ENCODE measurements at places on chromosomes 2 and 18.

- no peak for DNase-seq
These were observed 55.0 kb downstream of the PMAIP1 start for GRCh38 chr18:59954755-59955156.

GRCh38 chr2:109476641-109477441 lies 136.9 kb downstream of the SEPTIN10 start:
- DNase-seq: no peak

- no peak for DNase-seq
These were observed 248.6 kb downstream of the BCL2 start for GRCh38 chr18:63070767-63071502.

DNA sequence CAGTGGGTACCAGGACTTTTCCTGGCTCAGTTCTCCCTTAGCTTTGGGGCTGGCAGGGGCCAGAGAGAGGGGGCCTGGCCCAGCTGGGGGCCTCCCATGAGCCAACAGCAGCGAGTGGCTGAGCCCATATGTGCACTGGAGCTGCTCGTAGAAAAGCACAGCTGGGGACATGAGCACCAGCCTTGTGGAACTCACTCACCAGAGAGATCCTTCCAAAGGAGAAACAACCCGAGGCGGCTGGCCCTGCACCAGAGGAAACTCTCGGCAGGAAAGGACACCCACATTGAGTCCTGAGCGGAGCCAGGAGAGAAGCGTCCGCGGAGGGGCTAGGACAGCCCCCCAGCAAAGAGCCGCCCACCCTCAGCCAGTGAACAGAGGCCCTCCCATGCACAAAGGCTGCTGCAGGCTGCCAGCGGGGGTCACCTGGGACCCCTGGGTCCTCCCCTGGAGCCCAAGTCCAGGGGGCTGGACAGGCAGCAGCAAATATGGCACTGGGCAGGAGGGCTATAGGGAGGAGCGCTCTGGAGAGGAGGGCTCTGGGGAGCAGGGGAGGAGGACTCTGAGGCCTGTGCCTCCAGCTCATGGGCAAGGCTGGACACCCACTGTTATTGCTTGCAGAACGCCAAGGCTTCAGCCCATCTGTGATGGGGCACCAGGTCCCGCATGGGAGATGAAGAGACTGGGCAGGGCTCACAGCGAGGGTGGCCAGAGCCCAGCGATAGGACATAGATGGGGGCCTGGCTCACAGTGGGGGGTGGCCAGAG lies 42.1 kb upstream of the SNED1 start:
- no peak for DNase-seq

DNA sequence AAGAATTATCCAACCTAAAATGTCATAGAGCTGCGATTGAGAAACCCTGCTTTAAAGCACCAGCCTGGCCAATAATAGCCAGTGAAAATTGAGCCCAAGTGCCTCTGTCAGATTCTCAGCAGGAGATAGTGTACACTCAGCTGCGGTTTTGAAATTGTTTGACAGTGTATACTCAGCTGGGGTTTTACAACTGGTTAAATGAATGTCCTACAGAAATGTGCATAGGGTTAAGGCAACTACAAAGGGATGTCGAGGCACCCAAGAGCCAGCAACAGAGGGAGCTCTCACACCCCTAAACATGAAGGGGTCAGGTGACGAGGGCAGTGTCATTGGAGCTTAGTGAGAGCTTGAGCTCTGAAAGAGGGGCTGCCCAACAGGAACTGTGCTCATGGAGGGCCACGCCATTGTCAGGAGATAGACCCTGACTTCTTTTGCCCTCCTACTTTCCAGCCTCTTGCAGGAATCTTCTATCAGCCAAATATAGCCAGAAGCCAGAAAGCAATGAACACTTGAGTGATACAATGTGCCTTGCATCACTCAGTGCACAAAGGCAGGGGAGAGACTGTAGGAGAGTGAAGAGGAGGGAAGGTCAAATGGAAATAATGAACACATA lies 15.1 kb downstream of the ACTG2 start:
- DNase-seq: no peak

DNA sequence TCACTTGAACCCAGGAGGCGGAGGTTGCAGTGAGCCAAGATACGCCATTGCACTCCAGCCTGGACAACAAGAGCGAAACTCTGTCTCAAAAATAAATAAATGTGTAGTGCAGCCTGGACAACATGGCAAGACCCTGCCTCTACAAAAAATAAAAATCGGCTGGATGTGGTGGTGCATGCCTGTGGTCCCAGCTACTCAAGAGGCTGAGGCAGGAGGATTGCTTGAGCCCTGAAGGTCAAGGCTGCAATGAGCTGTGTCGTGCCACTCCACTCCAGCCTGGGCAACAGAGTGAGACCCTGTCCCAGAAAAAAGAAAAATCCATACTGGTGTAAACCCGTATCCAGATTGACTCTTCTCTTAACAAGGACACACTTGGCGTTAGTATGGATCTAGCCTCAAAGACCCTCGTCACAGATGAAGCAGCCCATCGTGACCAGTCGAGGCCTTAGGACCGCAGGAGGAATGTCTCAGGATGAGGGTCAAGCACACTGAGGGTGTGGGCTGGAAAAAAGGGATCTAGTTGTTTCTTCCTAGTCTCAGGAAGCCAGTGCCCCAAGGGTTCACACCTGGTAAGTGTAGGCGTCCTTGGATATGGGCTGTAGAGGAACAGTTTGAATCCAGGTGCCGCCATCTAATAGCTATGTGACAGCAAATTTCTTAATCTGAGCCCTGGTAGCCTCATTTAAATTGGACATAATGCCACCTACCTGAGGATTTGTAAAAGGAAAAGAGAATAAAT lies 4.0 kb upstream of the GPBAR1 start:
- DNase-seq: no peak

GRCh38 chr2:100291152-100291970 lies 30.9 kb downstream of the LONRF2 start:
- DNase-seq: peak; percentile 17

DNA sequence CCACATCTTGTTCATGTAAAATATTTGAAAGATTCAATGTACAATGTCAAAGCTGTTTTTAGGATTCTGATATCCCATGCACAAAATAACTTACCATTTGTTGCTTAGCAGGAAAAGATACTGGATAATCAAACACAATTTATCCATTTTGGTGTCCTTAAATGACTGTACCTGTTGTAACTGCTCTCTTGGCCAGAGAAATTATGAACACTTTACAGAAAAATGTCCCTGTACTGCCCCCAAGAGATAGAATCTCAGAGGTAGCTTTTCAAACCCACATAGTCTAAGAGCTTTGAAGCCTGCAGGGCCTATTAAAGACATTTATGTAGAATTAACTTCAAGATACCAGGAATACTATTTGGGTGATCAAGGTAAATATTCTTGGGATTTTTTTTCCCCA lies 12.2 kb upstream of the ME2 start:
- no peak for DNase-seq
